Activated T-helper 1 cell treated with anti-CD3 and anti-CD28 coated beads, Interleukin-2, amount 50 U/mL, for 16 hours (primary cell): ENCODE measurements at places on chromosomes 16 and 17.

- DNase-seq, result no peak
Measured at GRCh38 chr16:57380671-57381462, 8.6 kb downstream of the CX3CL1 start.

GRCh38 chr17:22161376-22161775 is 469.1 kb downstream of the KCNJ18 start:
- no peak for DNase-seq

DNA sequence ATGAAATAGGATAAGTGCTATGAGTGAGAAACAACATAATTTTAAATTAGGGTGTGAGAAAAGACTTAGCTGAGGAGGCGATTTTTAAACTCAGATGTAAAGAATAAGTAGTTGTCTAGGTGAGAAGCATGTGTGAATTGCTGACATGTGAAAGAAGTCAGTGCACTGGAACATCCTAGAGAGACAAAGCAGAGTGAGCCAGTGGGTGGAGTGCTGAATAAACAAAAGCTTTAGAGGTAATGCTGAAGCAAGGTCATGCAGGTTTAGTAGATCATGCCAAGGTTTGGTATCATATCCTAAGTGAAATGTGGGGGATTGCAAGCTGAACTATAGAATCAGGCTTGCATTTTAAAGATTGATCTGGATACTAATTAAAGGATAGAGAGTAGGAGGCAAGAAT is 89.4 kb downstream of the KIF2B start:
- no peak for DNase-seq

DNA sequence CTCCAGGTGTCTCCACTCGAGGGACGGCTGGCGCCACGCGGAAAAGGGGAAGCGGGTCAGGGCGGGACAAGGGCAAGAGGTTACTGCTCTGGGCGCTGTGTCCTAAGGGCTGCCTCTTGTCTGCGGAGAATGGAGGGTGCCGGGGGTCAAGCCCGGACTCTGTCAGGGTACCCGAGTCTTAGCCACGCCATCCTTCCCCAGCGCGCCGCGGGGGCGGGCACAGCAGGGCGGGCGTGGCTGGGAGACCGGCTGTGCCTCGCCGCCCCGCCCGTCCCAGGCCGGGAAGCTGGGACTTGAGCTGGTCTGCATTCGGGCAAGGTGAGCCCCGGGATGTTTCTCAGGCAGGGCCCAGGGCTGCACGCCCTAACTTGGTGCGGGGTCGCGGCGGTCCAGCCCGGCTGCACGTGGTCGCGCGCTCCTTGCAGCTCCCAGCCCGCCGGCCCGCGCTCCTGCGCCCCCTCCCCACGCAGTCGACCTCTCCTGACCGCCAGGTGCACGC is 6.2 kb upstream of the ACTG1 start:
- no peak for DNase-seq

DNA sequence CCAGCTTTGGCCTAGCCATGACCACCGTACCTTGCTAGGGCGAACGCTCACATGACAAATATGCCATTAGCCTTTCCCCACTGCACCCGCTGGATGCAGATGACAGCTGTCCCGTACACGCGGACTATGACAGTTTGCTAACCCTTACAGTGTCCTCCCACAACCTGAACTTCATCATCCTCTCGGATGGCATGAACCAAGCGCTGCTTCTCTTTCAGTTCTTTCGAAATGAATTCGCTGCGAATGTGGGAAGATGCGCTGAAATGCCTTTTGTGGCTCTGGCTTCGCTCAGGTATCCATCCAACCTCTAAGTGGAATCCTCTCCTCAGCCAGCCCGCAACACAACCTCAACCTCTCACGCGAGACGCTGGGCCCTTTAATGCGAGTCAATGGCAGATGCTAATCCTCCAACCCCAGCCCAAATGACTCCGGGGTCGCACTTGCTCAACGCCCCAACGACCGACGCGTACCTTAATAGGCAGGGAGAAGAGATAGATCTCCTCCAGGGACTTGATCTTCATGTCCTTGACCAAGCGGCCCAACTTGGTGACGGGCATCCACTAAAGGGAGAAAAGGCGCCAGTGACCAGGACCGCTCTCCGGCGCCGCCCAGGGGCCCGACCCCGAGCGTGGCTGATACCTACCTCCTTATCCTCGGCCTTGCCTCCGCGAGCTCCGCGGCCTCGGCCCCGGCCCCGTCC is 670 bp downstream of the RPS2 start:
- DNase-seq, result no peak

DNA sequence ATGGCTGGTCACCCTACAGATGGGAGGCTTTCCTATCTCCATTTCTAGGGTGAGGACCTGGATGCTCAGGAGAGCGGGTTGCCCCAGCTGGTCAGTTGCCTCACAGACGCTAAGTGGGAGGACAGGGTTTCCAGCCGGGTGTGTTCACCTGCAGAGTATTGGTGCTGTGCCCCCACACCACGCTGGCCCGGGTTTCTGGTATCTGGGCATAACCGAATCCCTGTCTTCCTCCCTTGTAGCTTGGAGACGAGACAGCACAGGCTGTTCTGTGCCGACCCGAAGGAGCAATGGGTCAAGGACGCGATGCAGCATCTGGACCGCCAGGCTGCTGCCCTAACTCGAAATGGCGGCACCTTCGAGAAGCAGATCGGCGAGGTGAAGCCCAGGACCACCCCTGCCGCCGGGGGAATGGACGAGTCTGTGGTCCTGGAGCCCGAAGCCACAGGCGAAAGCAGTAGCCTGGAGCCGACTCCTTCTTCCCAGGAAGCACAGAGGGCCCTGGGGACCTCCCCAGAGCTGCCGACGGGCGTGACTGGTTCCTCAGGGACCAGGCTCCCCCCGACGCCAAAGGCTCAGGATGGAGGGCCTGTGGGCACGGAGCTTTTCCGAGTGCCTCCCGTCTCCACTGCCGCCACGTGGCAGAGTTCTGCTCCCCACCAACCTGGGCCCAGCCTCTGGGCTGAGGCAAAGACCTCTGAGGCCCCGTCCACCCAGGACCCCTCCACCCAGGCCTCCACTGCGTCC is 9.7 kb downstream of the CX3CL1 start:
- no peak for DNase-seq

DNA sequence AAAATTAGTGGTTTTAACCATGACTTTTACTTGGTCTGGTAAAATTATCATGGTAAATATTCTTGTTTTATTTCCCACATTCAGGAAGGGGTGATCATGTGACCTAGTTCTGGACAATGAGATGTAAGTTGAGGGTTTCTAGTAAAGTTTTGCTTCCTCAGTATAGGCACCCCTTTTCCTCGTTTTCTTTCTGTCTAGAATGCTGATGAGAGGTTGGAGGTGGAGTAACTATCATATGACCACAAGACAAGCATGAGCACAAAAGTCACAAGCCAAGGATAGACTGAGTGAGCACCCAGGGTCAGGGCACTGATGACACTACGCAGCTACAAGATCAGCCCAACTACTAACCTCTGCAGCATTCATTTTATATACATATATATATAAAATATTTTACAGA is 53.9 kb downstream of the MYO1D start:
- no peak for DNase-seq

DNA sequence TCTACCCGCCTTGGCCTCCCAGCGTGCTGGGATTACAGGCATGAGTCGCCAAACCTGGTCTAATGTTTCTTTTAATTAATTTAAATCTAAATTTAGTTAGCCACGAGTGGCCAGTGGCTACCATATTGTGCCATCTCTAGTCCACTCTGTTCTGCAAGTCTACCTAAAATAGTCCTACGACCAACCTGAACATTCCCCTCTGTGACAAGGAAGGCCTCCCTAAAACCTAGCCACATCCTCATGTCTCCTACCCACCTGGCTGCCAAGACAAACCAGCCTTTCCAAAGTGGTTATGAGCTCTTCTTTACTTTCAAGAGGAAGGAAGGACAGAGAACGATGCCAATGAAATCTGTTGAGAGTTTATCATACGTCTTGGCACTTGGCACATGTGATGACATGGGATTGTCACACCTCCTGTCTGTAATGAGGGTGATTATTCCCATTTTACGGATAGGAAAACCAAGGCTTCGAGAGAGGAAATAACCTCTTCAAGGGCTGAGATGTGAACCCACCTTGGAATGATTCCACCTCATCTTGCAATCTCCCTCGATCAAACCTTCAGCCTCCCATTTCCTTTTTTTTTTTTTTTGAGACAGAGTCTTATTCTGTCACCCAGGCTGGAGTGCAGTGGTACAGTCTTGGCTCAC is 19.7 kb downstream of the MYH11 start:
- DNase-seq, result no peak

- no peak for DNase-seq
Measured at GRCh38 chr17:15890279-15890892, 54.5 kb upstream of the ADORA2B start.

DNA sequence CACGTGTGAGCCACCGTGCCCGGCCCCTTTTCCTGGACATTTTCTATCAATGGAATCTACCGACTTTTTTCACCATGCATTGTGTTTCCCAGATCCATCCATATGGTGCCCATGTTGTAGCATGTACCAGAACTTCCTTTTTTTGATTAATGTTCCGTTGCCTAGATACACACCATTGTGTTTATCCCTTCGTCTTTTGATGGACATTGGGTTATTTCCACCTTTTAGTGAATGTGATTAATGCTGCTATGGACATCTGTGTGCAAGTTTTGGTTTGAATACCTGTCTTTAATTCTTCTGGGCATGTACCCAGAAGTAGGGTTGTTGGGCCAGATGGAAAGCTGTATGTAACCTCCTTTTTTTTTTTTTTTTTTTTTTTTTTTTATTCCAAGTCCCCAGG is 79.8 kb downstream of the NT5M start:
- no peak for DNase-seq
